CD4-positive, alpha-beta T cell treated with Interleukin-6 for 4 hours (primary cell): ENCODE measurements at places on chromosomes 4 and X.

GRCh38 chr4:168719725-168720124 is 222.9 kb downstream of the PALLD start:
- DNase-seq, result no peak

DNA sequence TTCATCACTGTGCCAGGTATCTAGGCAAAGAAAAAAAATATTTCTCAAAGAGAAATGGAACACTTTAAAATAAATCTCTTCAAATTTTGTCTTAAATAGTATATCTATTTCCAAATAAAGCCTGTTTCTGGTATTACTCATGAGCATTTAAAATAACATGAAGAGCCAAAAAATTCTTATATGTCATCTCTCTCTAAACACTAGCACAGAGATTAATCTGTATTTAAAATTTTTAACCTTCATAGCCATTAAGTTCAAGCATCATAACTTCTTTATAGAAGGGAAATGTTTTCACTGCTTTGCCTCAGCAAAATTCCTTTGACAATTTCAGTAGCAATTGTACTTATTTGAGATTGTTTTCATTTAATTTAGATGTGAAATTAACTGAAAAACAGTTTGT is 5.1 kb upstream of the CORIN start:
- no peak for DNase-seq

GRCh38 chrX:139332441-139332840 is 198.1 kb upstream of the F9 start:
- no peak for DNase-seq

DNA sequence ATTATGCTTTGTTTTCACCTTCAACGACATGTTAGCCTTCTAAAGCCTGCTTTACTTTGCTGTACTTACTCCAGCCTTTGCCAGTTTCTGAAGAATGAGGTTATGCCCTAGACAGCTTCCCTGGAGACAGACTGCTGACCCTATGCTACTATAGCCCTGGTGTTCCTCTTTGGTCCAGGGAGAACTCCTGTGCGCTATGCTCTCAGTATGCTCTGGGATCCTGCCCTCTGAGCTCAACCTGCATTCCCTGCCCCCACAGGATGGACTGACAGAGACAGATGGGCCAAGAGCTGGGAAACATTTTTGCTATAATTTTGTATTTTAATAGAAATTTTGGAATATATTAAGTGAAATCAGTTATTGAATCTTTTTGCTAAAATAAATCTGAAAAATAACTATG is 425.9 kb downstream of the TMA16 start:
- DNase-seq, result no peak

- DNase-seq, result no peak
These were observed 18.9 kb upstream of the MRFAP1 start for GRCh38 chr4:6621556-6621927.

GRCh38 chr4:1794809-1795298 is 1.8 kb downstream of the FGFR3 start:
- DNase-seq, result no peak

DNA sequence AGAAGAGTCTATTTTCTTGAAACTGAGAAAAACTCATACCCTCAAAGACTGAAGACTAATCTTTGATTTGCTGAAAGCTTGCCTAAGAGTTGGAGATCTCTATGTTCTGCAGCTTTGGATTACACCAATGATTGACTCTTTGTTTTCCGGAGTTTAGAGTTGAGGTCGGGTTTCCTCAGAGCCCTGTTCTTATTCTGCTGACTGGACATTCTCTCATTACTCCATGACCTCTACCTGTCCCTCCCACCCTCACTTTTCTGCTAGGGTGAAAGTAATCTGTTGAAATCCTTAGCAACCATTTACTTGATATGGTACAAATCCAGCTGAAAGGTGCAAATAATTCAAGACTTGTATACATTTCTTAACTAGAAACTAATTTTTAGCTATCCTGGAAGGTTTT is 421.5 kb upstream of the FRG1 start:
- DNase-seq, result no peak

DNA sequence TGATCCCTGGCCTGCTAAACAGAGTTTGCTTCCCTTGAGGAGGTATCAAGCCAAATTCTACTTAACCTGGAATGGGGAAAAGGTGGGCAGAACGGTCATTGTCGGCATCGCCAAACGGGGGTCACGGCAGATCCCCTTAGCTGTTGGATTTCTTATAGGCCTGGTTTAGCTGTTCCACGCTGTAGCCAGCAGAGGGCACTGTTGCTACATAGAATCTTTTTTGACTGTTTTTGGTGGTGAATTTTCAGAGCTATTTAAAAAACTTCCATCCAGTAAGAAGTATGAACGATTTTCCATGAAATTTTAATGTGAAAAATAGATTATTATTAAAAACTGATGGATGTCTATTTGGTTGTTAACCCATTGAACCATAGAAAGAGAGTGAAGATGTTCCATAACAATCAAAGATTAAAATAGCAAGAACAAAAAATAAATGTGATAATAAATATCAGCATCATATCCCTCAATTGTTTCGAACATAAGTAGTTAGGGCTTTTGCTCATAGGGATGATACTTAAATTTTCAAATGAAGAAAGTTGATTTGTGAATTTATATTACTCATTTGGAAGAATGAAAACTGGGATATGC is 56.6 kb downstream of the LINC00632 start:
- DNase-seq, result peak; percentile 54

DNA sequence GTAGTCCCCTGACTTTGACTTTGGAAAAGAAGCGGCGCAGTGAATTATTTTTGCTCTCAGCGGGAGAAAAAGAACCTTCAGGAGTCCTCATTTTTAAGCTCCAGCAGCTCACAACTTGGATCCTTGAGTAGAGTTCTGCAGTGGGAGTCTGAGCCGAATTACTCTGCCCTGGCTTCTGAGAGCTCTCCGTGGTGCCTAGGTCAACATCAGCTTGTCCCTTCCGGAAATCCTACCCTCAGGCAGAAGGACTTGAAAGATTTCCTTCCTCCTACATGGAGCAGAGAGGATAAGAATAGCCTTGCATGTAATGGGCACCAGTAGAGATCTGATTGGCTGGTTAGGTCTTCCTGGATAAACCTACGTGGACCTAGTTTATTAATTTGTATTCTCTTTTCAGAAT is 549.7 kb upstream of the TENM3 start:
- no peak for DNase-seq

- peak; percentile 86 for DNase-seq
These were observed 19.9 kb upstream of the MXD4 start for GRCh38 chr4:2281575-2282343.

- DNase-seq, result no peak
These were observed 58.2 kb upstream of the DDIT4L start for GRCh38 chr4:100248476-100248875.
